Amniotic epithelial cell (primary cell): ENCODE measurements at places on chromosomes 1 and 21.

DNA sequence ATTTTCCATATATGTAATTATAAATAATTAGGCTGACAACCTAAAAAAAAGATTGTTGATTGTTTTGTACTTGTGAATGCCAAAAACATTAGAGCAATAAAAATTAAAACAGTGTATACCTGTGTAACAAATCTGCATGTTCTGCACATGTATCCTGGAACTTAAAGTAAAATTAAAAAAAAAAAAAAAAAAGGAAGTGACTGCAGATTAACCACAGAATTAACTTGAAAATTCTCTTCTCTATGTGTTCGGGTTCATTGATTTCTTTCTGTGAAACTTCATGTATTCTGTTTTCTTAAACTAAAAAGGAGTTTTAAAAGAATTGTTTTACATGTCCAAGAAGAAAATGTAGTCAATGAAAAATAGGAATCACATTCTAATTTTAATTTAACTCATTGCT is 95.7 kb downstream of the FASLG start:
- DNase-seq, result no peak

DNA sequence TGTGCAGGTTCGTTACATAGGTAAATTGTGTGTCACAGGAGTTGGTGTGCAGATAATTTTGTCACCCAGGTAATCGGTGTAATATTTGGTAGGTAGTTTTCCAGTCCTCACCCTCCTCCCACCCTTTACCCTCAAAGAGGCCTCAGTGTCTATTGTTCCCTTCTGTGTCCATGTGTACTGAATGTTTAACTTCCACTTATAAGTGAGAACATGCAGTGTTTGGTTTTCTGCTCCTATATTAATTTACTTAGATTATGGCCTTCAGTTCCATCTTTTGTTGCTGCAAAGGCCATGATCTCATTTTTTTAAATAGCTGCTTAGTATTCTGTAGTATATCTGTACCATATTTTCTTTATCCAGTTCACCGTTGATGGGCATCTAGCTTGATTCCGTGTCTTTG is 87.3 kb downstream of the RPS6KC1 start:
- DNase-seq, result no peak

GRCh38 chr1:11044086-11044848 is 2.8 kb downstream of the MASP2 start:
- no peak for DNase-seq

DNA sequence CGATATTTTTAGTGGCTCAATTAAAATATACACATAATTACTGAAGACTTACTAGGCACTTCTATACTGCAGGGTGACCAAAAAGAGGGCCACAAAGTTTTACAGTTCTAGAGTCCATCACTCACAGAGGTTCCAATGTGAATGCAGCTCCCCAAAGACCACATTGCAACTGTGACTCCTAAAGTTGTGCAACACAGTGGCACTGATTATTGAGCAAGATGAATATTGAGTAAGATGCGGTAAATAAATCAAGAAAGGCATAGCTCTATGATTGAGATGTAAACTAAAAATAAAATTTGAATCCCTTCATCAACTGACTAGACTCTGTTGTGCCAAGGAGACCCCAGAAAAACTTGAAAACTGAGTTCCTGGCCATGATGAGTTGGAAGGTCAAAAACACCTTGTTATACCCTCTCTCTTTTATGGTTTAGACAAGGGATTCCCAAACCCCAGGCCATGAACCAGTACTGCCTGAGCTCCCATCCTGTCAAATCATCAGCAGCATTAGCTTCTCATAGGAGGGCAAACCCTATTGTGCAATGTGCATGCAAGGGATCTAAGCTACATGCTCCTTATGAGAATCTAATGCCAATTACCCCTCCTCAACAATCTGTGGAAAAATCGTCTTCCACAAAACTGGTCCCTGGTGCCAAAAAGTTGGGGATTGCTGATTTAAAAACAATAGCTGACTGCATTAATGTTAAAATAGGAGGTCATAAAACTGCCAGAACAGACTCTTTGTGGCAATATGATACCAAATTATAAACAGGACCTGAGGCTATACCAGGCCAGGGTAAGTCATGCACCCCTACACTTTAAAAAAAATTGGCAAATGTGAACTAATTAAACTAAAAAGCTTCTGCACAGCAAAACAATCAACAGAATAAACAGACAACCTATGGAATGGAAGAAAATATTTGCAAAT is 94.3 kb downstream of the ADGRL4 start:
- DNase-seq, result peak; percentile 40

- no peak for DNase-seq
Measured at GRCh38 chr1:28339551-28339950, 10.7 kb downstream of the MED18 start.
